ENCODE measurements at places on chromosomes 4 and X.
A peak's percentile ranks its signal among the peaks of the same experiment; 100 is the strongest.

DNA sequence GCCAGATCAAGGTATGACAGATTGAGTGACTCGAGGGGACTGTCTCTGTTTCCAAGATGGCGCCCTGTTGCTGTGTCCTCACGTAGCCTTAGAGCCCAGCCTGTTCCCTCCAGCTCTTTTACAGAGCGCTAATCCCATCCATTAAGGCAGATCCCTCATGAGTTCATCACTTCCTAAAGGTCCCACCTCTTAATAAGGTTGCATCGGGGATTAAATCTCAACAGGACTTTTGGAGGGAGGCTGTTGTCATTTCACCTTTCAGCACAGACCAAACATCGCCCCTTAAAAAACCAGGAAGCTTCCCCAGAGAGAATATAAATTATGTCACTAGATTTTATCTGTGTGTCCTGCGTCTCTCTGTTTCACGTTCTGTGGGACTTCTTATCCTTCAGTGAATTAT, 32.6 kb upstream of the DHRSX start:
- no peak for DNase-seq

DNA sequence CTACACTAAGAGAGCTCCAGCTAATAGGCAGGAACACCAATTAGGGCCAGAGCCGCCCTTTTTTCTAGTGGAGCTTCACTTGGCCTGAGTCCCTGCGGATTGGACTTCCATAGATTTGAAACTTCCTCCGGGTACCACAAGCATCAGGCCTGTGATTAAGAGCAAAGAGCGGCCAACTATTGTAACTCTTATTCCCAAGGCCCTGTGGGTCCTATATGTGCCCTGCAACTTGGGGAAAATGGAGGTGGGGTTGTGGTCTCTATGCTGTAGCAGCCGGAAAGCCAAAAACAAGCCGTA, at the start of gene NCBP2L:
Gene NCBP2L (plus strand): TSS at position 198 of the 297 bp plus-strand sequence. CDS start 16,488 bp downstream, outside the sequence.
- DNase-seq = no peak

- DNase-seq = no peak
Measured at GRCh38 chr4:2072971-2073807, 14.1 kb downstream of the NAT8L start.

GRCh38 chrX:15564981-15565579, 35.7 kb downstream of the ACE2 start:
- peak; percentile 30 for DNase-seq

GRCh38 chrX:39728025-39728424, 369.7 kb downstream of the BCOR start:
- no peak for DNase-seq

- DNase-seq = peak; percentile 25
Measured at GRCh38 chrX:10755439-10756334, 135.3 kb upstream of the MID1 start.

GRCh38 chr4:106355193-106355592, 13.4 kb downstream of the GIMD1 start:
- DNase-seq = no peak

DNA sequence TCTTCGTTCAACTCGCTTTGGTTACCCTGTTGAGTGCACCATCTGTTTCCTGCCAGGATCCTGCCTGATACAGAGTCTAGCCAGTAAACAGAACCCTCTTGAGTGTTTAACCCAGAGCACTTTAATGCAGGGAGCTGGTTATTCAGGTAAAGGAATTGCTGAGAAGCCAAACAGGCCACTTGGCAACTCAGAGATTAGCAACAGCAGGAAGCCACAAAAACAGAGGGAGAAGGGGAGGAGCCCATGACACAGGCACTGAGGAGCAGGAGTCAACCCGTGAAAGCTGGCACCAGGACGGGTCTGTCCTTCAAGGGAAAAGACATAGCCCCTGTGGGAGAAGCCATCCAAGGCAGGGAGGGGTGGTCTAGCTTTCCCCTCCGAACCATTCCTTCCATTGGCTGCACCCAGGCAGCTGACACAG, 641.4 kb downstream of the ZNF674 start:
- DNase-seq = no peak

- DNase-seq = no peak
Measured at GRCh38 chr4:36273276-36273675, 8.1 kb upstream of the DTHD1 start.

GRCh38 chrX:455673-456072, 69.0 kb upstream of the PPP2R3B start:
- no peak for DNase-seq

DNA sequence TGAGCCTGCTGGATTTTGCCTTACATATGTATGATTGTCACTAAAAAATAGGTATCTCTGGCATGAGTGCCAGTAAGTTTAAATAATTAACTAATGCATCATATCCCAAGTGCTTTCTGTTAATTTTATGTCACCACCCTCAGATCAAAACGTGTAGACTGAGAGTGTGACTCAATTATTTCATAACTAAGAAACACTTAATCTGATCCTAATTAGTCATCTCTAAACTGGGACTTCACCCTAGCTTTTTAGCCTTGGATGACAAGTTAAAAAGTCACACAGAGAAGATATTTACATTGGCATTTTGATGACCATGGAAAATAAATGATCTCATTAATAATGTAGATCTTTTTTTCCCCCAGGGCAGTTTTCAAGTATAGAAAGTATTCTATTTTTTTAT, 23.1 kb upstream of the SLC6A14 start:
- DNase-seq = no peak

- no peak for DNase-seq
Measured at GRCh38 chr4:21757248-21757647, 191.3 kb downstream of the KCNIP4 start.

- no peak for DNase-seq
Measured at GRCh38 chrX:18997916-18998315, 14.0 kb upstream of the PHKA2 start.

- DNase-seq = no peak
Measured at GRCh38 chr4:66613591-66613990, 931.7 kb downstream of the CENPC start.

GRCh38 chr4:159016593-159017024, 86.3 kb upstream of the RAPGEF2 start:
- peak; percentile 58 for DNase-seq

DNA sequence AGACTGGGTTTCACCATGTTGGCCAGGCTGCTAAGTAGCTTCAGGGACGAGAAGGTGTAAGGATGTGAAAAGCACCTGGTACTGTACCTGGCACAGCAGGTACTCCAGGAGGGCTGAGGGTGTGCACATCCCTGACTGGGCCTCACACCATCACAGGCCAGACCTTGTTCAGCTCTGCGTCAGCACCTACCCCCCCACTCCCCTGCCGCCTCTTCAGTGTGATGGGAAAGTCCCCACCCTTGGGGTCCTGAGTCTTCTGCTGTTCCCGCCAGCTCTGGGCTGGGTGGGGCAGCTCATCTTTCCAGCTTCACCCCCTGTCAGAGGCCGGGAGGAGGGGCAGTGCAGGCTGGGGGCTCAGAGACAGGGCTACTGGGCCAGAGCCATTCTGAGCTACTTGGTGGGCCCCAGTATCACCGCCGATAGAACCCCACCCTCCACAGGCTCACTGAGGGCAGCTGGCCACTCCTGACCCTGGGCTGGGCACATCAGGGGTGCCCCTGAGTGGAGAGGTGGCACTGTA, 6.7 kb upstream of the SH3BP2 start:
- no peak for DNase-seq
